ENCODE measurements at places on chromosomes 11 and 22. TPM values are rescaled to one million over a fixed set of nuclear protein-coding genes. Genes with fewer than 3 reads are reported as not detected.

The CCDC34 gene
- 6.0 TPM for polyA plus RNA-seq

The GLYATL1 gene
- polyA plus RNA-seq: 199 TPM

The SSTR3 gene
- polyA plus RNA-seq: 0.56 TPM

The KCNQ1 gene
- 49.4 TPM for polyA plus RNA-seq

The C22orf23 gene
- polyA plus RNA-seq: 1.0 TPM

The HBD gene
- 5.6 TPM for polyA plus RNA-seq

The KDM4D gene
- polyA plus RNA-seq: 0.54 TPM

The POTEH gene
- not detected for polyA plus RNA-seq

The INS gene
- not detected for polyA plus RNA-seq

The MCM5 gene
- 10.2 TPM for polyA plus RNA-seq

The OR51B4 gene
- not detected for polyA plus RNA-seq

DNA sequence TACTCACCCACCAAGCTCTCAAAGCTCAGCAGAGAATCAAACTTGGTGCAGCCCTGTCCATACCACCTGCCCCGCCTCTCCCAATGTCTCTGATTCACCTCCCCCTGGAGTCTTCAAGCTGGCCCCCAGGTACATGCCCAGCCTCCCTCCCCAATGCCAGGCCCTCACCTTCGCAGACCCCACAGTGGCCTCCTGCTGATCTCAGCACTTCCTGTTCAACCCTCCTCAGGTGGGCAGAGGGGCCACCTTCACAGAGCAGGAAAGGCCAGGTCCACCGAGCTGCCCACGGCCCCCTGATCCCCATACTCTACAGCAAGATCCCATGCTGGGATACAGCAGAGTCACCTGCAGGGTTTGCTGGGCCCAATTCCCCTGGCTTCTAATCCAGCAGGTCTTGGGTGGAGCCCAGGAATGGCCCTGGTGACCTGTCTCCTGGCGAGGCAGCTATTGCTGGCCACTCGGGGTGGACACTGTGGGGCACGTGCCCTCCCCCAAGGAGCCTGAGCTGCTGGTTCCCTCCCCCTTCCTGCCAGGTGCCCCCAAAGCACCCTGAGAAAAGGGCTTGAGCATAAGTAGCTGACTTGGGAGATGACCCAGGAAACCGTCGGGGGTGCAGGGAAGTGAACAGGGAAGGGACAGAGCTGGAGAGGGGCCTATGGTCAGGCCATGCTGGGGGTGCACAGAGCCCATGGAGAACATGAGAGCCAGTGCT, 150.7 kb downstream of the BRD1 start:
- no peak for DNase-seq

DNA sequence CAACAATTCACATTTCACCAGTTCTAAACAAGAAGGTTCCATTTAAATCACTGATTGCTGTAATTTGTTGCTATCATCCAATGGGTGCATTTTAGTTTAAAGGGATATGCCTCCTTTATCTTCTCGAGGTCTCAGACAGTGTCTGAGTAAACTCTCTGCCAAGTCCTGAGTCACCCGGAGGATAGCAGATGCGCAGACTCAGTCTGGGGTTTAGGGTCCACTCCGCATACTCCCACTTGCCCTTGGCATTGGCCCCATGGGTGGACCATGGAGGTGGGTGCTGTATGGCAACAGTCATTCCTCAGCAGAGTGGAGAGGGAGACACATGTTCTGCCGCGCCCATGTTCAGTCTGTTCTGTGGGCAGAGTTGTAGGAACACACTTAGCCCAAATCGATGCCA, 65.4 kb upstream of the CRTAM start:
- DNase-seq: no peak

- no peak for DNase-seq
Measured at GRCh38 chr11:78954261-78954660, 379.6 kb upstream of the NARS2 start.

DNA sequence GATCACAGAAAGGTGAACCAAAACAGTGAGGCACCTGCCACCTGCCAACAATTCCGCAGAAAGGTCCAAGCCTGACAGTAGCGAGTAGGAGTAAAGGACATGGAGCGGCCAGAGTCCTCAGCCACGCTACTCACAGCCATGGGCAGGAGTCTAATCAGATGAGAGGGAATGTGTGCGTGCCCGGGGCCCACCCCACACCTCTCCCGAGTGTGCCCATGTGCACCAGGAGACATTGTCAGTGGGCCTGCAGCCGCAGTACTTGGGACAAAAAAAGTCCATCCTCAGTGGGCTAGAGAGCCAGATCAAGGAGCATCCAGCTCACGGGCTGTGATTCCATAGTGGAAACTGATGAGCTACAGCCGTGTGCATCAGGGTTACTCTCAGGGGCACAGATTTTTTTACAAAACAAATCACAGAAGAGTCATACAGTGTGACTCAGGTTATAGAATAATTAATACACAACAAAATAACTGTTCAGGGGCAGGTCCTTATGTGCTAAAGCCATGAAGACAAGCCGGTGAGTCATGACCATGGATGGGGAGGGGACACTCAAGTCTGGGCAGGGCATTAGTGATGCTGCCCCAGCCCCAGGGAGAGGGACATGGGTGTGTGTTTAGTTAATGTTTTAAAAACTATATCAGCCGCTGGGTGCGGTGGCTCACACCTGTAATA, 12.0 kb downstream of the SART1 start:
- DNase-seq: no peak

GRCh38 chr11:76237914-76238313, 31.6 kb upstream of the WNT11 start:
- no peak for DNase-seq

GRCh38 chr11:117715801-117716200, 81.2 kb downstream of the DSCAML1 start:
- no peak for DNase-seq

DNA sequence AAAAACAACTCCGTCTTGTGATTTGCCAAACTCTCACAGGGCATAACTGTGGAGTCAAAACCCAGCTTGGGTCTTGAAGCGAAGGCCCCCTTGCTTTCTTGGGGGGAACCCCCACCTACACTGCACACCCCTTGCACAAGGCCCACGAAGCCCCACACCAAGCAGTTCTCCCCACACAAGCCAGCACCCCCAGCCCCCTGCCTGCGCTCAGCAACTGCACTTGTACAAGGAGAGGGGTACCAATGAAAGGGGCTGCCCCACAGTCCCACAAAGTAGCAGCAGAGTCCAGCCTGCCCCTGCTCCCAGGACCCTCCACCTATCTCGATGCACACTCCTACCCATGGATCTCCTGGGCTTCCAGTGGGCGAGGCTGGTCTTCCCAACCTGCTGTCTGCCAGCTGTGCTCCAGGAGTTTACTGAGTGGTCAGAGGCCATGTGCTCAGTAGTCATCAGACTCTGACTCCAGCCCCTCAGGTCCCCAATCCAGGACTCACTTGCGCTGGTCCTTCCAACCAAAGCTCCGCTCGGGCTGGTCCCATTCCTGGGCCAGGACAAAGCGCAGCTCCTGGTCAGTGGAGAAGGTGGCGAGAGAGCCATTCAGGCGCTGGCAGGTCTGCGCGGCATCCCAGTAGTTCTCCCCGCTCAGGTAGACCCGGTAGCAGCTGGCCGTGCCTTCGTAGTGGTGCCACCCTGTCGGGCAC, 57.7 kb downstream of the DGCR2 start:
- no peak for DNase-seq

- DNase-seq: peak; percentile 34
Measured at GRCh38 chr22:44738347-44738715, 14.0 kb upstream of the ARHGAP8 start.

DNA sequence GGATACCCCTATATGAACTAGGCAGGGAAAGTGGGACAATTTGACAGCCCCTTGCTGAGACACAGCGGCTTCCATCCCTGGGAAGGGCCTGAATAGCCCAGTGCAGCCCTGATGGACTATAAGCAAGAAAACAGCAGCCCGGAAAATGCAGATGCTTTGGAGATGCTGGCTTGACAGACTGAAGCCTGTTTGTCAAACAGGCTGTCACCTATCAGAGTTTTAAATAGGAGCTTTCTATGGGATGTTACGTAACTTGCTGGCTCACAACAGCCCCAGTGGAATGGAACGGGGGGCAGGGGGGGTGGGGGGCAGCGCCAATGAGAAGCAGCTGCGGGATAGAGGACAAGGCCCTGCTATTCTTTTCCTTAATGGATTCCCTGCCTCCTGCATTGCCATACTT, 91.9 kb upstream of the NTM start:
- no peak for DNase-seq

DNA sequence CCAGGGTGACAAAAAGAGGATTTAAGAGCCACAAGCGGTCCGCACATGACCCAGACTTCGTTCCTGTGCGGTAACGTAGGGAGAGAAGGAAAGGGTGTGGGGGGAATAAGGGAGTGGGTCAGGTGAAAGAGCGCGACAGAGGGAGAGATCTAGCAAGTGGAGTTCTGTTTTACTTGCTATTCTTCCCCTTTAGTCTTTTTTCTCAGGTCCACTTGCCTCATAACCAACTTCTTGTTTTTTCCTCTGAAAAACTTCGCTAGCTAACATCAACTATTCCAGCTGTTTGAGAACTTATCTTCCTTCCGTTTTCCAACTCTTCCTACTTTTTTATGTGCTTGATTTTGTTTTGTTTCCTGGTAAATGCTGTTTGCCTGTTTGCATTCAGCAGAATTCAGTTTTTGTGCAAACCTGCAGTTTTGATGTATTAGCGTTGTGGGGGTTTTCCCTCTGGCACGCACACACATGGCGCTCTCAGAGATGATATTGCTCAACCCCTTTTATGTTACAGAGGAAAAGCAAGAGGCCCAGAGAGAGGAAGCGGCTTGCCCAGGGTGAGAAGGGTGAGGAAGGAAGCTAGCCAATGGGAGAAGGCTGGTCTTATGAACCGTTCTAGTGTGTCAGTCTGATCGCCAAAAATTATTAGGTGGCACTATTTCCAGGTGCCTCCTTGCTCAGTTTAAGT, 592 bp upstream of the CTSC start:
- no peak for DNase-seq

- DNase-seq: no peak
Measured at GRCh38 chr22:17748555-17749353, 25.5 kb downstream of the BID start.

Measured in kidney (tissue), 22 donors.